Urothelium cell line (cell line): ENCODE measurements at places on chromosomes 5 and 9.
A peak's percentile ranks its signal among the peaks of the same experiment; 100 is the strongest.

DNA sequence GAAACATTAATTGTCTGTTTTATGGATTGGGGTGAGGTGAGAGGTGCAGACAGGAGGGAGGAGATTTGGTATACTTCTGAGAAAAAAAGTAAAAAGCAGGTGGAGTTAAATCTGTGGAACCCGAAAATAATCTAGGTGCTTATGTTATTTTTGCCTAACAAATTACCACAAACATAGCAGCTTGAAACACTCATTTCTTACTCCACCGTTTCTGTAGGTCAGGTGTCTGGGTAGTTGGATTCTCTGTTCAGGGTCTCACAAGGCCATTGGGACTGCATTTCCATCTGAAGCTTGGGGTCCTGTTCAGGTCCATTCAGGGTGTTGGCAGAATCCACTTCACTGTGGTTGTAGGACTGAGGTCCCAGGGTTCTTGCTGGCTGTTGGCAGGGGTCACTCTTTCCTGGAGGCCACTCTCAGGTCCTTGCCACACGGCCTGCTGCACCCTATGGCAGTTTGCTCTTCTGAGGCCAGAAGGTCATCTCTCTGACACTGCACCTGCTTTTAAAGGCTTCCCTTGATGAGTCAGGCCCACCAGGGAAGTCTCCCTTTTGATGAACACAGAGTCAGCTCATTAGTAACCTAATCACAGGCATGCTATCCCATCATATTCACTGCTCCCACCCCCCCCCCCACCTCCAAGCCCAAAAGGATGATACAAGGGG, 82.2 kb downstream of the TRIO start:
- no peak for DNase-seq

DNA sequence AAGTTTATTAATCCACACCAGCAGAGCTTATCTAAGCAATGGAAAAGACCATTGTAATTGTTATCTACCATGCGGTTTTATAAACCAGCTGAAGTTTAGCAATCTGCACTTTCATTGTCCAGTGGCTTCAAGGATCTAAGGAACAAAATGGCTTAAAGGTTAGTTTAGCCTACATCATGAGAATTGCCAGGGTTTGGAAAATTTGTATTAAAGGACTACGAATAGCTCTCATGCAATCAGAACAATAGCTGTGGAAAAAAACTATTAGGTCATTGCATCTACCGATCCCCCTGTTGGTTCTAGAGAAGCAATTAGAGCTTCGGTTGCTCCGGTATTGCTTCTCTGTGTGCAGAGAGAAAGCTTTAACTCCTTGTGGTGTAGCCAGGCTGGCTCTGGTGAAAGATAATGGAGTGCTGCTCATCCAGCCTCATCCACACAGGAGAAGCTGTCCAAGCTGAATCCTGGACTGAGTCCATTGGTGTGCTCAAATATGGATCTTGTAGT, 86.3 kb upstream of the SLC12A2 start:
- no peak for DNase-seq

- no peak for DNase-seq
Observed at GRCh38 chr5:178469011-178469974, 120.9 kb downstream of the COL23A1 start.

DNA sequence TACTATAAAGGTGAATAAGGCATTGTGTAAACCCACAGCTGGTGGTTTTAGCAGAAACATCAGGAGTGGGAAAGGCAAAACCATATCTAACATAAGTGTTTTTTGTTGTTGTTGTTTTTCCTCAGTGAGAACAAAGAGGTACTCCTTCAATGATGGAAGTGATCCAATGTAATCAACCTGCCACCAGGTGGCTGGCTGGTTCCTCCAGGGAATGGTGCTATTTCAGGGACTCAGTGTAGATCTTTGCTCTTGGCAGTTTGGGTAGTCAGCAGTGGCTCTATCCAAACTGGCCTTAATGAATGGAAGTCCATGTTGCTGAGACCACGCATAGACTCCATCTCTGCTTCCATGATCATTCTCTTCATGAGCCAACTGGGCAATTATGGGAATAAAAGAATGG, 10.8 kb downstream of the DMRTA1 start:
- DNase-seq = no peak

- peak; percentile 91 for DNase-seq
Observed at GRCh38 chr9:122264360-122265148, at the start of the genes MRRF and RBM18. MRRF (plus strand) TSS chr9:122264882; CDS start chr9:122270892, 6,010 bp downstream. RBM18 (minus strand) TSS chr9:122264840; CDS start chr9:122261492, 3,348 bp downstream.

GRCh38 chr9:99253772-99254431, 31.8 kb downstream of the SEC61B start:
- DNase-seq = peak; percentile 16

DNA sequence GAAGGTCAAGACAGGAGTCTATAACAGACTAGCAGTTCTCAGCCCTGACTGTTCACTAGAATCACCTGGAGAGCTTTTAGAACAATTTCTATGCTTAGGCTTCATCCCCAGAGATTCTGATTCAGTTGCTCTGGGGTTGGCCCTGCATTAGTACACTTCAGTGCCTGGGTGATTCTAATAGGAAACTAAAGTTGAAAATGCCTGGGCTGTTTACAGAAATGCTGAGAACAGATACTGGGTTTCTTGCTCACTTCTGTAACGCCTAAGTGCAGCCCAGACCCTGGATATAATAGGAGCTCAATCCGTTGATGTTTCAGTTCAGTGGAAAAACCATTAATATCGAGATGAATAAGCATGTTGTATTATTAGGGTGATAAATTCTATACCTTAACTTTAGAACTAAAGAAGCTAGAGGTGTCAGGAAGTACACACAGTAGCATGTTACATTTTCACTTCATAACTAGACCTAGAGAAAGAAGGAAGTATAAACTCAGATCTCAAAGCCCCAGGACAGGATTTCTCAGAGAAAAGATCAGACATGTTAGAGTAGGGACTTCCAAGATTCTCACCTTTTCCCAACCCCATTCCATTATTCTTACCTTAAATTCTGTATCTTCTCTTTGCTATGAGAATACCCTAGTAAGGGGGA, 20.4 kb downstream of the HAVCR2 start:
- DNase-seq = no peak

GRCh38 chr9:77794985-77795384, 146.9 kb upstream of the GNA14 start:
- DNase-seq = no peak

GRCh38 chr5:16656561-16657191, 39.9 kb upstream of the RETREG1 start:
- DNase-seq = no peak

DNA sequence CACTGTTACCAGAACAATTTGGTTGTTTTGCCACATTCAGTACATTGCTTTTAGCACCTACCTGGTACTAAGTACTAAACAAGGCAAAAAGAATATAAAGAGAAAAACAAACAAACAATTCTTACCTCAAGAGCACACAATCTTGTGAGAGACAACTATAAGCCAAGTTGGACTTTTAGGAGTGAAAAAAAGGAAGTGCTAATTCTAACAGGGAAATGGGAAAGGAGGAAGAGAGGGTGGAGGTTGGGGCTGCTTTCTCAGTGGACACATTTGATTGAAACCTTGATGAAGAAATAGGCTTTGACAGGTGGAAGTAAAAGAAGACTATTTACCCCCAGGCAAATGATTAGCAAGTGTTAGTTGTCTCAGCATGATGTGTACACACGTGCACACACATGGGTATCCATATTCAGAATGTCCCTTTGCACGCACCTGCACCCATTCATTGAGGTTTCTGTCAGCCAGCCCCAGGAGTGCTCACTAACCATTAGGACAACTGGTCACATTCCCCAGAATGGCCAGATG, 302.6 kb downstream of the ACTL7B start:
- DNase-seq = no peak

DNA sequence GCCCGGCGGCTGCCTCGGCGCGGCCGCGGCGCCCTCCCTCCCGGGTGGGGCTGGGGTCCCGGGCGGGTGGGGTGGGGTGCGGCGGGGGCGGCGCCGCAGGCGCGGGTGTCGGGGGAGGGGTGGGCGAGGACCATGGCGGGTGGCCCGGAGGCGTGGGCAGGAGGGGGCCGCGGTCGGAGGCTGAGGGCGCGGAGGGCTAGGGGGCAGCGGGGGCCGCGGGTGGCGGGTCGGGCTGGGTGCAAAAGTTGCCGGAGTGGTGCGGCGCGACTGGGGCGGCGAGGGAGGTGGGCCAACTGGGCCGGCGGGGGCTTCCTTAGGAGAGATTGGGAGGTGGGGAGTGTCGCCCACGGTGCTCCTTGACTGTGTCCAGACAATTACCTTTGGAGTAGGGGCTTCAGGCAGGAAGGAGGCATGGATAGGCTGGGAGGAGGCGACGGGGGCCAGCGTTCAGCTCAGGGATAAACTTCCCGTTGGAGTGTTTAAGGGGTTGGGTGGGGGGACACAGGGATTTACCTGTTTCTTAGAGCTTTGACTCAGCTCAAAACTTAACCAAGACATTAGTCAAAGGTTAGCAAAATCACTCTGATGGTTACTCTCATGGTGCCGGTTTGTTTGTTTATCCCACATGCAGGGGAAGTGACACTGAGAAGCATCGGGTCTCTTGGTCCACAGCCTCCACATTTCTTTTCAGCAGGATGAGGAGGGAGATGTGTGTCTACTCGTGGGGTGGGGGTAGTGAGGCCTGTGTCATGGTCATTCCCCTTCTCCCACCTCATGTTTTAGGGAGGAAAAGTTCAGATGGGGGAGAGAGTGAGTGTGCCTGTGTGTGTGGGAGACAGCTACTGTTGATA, 859 bp downstream of the CSNK1G3 start:
- DNase-seq = peak; percentile 29

DNA sequence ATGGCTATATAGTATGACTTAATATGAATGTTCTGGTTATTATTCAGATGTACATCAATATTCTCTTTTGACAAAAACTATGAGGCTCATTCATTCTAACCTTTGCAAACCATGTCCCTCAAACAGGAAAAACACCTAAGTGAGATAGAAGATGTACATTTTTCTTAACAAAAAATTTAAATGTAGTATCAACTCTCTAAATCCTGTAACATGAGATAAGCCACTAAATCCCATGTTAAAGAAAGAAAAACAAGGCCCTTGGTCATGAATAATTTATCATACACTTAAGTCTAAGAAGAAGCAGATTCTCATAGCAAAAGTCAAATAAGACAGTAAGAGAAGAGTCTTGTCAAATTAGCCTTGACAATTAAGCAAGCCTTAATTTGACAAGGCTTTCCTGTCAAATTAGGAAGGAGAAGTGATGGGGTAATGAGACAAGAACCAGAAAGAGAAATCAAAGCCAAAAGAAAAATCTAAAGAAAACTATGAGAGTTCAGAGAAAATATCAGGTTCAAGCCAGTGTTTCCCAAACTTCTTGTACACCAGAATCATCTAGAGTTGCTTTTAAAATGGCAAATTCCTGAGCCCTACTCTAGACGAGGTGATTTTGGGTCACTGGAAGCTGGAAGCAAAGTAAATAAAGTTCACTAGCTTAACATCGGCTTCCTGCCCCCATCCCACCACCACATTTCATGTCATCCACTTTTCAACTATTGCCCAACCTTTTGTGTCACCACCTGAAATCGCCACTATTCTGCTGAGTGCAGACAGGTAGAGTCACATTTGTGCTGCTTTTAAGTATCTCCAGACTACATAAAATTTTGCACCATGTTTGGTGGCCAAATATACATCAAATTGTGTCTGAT, 76.5 kb downstream of the NR6A1 start:
- no peak for DNase-seq

DNA sequence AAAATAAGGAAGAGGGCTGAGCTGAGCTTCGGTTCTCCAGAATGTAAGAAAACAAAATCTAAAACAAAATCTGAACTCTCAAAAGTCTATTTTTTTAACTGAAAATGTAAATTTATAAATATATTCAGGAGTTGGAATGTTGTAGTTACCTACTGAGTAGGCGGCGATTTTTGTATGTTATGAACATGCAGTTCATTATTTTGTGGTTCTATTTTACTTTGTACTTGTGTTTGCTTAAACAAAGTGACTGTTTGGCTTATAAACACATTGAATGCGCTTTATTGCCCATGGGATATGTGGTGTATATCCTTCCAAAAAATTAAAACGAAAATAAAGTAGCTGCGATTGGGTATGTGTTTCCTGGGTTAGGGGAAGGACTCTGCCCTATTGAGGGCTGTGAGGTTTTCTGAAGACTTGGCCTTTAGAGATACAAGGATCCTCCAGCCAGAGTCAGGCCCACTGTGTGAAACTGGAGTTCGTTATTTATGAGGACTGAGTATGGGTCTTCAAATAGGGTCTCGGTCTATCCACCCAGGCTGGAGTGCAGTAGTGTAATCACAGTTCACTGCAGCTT, 3.8 kb downstream of the EGR1 start:
- peak; percentile 1 for DNase-seq

- DNase-seq = no peak
Observed at GRCh38 chr9:127796225-127796813, 6.4 kb upstream of the FPGS start.

- no peak for DNase-seq
Observed at GRCh38 chr9:933356-933755, 43.1 kb upstream of the DMRT3 start.

DNA sequence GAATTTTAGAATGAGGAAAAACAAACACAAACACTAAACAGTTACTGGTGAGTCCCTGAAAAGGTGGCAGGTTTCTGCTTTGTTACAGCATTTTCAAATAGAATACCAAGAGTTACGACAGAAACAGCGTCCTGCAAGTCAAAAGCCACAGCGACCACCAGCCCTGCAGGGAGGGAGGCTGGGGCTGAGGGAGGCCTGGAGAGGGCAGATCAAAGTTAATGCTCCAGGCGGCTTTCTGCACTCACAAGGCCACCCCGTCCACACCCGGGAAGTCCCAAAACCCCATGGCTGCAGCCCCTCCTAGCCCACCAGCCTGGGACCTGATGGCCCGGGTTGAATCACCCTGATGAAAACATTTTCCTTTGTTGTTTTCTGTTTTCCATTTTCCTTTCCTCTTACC, 29.3 kb downstream of the COL23A1 start:
- DNase-seq = no peak

GRCh38 chr5:78610163-78610583, 38.4 kb downstream of the LHFPL2 start:
- DNase-seq = no peak

DNA sequence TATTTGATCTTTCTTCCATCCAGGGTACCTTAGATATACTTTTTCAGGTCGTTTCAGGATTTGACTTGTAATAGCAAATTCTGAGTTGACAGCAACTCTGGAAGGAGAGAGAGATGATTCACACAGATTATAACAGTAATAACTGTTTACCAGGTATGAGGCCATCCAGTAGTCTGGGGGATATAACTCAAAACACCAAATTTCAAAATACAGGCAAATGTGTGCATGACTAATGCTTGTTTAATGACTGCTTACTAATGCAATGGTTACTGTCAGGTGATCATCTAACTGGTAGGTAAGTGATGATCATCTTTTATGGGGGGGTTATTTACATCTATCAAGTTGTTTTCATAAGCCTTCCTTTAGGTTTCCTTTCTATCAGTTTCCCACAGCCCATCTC, 412.3 kb downstream of the MAT2B start:
- no peak for DNase-seq

DNA sequence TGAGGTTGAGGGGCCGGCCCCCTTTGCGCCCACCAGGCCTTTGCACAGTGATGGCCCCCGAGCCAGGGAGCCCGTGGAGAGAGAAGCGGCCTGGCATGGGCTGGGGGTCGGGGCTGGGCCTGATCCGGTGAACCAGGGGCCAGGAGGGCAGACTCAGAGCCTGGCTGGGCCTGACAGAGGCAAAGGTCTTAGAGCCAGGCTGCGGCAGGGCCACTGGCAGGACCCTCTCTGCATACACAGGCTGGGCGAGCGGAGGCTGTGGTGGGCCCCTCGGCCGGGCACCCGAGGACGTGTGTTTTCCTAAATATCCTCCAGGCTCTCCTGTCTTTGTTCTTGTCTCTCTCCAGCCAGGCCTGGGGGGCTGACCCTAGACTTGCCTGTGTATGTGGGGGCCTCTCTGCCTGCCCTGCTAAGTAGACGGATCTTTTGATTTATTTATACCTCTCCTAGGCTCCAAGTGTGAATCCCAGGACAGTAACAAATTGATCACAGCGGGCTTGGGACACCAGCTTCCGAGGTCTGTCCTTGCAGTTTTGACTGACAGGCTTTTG, 933 bp downstream of the NEK6 start:
- no peak for DNase-seq
